ENCODE measurements at places on chromosomes 2 and 18.
A peak's percentile ranks its signal among the peaks of the same experiment; 100 is the strongest.

DNA sequence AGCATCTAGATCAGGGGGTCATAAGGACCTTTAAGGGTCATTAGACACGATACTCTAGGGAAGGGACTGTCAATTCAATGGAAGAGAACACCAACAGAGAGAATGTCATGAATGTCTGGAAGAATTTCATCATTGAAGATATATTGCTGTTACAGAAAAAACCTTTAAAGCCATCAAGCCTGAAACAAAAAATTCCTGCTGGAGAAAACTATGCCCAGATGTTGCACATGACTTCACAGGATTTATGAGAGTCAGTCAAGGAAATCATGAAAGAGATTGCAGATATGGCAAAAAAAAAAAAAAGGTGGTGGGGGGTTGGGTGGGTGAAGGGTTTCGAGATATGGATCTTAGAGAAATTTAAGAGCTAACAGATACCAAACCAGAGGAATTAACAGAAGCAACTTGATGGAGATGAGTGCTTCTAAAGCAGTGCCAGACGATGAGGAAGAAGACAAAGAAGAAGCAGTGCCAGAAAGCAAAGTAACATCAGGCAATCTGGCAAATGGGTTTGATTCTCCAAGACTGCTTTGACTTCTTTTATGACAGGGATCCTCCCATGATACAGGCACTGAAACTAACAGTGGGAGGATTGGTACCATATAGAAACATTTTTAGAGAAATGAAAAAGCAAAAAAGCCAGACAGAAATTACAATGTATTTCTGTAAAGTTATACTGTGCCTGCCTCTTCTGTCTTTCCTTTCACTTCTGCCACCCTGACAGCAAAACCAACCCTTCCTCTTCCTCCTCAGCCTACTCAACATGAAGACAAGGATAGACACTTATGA, 28.5 kb downstream of the MAP4K3 start:
- DNase-seq: peak; percentile 5

DNA sequence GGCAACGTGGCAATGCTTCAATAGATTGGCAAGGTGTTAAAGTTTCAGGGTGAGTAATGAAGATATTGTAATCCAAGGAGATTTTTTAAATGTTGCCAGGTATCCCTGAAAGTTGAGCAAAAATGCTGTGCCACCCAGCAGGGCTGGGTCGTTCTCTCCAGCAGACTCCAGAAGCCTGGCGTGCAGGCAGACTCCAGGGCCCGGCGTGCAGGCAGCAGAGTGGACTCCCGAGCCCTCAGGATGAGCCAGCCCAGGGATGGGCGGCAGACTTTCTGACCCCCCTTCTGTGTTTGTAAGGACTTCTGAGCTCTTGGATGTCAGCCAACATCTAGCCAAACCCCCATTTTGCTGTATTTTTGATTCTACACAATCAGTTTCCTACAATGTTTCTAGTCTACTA, 289.1 kb downstream of the ZNF516 start:
- DNase-seq: no peak

- no peak for DNase-seq
Observed at GRCh38 chr2:25669520-25669919, 3.9 kb downstream of the DTNB start.

DNA sequence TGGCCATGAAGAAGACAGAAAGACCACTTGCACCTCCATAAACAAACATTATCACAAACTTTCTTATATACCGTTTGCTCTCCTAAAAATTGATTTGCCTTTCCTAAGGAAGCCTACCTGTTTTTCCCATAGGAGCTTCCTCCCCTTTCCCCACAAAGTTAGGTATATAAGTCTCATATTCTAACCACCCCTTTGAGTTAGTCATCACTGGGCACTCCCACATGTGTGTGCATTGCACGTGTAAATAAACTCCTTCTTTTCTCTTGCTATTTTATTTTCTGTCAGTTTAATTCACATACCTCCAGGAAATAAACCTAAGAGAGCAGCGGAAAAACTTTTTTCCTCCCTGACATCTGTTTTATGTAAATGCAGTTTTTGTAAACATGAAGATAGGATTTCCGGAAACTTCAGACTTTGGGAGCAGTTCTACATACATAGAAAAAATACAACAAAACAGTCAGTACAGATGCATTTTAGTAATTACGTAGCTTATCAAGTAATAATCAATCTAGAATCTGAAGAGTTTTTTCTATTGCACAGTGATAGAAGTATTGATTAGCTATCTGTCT, 46.6 kb downstream of the PLCL1 start:
- no peak for DNase-seq

- no peak for DNase-seq
Observed at GRCh38 chr2:183505911-183506310, 381.7 kb downstream of the NUP35 start.

DNA sequence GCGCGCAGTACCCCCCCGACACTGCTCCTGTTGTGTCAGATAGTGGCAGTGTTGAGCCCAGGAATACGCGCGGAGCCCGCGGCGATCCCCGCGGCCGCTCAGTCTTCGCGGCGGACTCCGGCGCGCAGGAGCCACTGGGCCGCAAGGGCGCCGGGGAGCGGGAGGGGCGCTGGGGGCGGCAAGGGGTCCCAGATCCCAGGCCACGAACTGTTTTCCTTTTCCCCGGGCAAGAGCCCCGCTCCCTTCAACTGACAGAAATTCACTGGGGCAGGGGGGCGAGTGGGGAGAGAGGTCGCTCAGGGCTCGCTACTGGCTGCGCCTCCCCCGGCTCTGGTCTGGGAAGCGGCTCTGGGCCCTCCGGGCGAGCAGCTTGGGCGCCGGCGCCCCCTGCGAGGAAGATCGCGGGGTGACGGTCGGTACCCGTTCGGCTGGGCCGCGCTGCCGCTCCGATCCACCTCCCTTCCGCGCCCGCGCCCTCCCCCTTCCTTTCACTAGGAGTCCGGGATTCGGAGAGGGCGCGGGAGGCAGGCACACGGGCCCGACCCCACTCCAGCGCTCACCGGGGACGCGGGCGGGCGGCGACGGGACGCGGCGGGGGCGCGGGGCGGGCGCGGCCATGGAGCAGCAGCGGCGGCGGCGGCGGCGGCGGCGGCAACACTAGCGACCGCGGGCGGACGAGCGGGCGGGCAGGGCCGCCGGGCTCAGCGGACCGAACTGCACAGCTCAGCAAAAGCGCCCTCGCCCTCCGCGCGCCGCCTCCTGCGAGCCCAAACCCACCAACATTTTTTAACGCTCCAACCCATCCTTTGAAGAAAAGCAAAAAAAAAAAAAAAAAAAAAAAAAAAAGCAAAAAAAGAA, 1.4 kb upstream of the SETBP1 start:
- DNase-seq: peak; percentile 83

- DNase-seq: no peak
Observed at GRCh38 chr2:212088353-212088752, 450.2 kb downstream of the ERBB4 start.

GRCh38 chr2:190503088-190503487, 31.4 kb downstream of the NEMP2 start:
- DNase-seq: no peak

DNA sequence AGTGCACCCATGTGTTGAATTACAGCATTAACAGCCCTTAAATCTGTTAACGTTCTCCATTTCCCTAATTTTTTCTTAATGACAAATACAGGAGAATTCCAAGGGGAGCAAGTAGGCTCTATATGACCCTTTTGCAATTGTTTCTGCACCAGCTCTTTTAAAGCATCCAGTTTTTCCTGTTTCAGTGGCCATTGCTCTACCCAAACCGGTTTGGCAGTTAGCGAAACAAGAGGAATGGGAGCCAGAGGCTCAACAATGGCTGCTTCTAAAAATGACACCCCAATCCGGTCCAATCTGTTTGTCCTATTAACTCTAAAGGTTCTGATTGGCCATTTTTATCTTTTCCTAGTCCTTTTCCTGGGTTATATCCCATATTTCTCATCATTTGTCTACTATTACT, 15.1 kb upstream of the SUCLG1 start:
- DNase-seq: no peak

GRCh38 chr2:47783486-47784351, 774 bp downstream of the MSH6 start:
- peak; percentile 54 for DNase-seq

DNA sequence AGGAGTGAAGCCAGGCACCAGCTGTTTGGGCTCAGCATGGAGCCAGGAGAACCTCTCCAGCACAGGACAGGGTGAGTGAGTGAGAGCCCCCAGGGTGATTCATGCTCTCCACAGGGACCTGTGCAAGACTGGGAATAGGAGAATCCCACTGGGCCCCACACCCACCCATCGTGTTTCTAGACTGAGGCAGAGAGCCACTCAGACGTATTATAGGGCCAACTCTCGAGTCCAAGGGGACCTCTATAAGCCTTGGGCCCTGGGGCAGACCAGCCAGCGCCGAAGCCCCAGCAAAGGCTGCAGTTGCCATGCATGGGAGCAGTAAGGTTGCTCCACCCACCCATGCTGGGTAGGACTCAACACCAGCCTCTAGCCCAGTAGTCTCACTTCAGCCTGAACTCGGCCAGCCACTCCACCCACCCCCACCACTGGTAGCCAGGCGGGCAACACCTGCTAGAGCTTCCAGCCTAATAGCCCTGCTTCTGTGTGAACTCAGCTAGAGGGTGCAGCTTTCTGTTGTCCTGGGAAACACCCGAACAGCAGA, 19.0 kb downstream of the PFN4 start:
- no peak for DNase-seq

DNA sequence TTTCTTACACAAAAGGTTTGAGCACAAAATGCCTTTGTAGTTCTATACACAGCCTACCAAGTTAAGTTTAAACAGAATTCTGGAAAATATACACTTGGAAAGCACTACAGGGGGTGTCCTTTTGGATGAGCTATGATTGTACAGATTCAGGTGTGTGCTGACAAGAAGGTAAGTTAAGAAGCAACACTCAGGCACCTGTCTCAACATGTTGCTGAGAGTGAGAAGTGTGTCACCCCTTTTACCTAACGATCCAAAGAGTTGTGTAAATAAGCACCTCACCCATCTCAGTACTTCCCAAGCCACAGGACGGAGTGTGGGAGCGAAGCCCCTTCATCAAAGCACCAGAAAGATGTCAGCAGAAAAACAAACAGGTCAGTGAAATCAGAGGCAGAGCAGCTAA, 109.5 kb upstream of the DAPL1 start:
- no peak for DNase-seq

GRCh38 chr2:86393521-86394491, 47.4 kb upstream of the KDM3A start:
- no peak for DNase-seq

DNA sequence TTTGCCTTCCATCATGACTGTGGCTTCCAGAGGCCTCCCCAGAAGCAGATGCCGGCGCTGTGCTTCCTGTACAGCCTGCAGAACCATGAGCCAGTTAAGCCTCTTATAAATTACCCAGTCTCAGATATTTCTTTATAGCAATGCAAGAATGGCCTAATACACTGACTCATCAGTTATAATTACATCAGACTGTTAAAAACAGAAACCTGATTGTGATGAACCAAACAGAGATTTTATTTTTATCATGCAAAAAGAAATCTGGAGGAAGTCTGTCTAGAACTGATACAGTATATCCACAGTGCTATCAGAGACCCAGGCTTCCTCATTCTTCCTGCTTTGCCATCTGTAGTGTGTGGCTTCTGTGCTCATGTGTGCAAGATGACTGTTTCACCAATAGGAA, 93.4 kb upstream of the MEX3C start:
- DNase-seq: no peak

- DNase-seq: no peak
Observed at GRCh38 chr2:157932480-157933159, 56.5 kb upstream of the ACVR1 start.

DNA sequence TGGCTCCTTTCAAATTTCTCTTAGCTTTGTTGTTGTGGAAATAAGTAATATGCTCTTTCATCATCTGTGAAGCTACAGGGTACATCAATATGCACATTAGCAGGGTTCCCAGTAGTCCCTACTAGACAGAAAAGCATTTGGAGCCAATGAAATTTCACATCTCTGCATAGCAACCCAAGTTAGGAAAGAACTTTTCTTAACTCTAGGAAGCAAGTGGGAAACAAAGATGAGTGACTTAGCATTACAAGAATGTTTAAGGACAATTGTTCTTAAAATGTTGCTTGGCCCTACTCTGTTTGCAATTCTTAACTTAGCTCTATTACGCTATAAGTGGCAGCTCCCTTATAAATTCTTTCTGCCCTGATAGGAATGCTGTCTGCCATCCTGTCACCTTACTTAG, 39.6 kb downstream of the ZEB2 start:
- DNase-seq: no peak

- no peak for DNase-seq
Observed at GRCh38 chr18:75551071-75551470, 123.6 kb upstream of the SMIM21 start.

GRCh38 chr2:150690870-150691269, 203.4 kb upstream of the RND3 start:
- DNase-seq: no peak

- DNase-seq: no peak
Observed at GRCh38 chr2:64459575-64459974, 5.6 kb downstream of the LGALSL start.

DNA sequence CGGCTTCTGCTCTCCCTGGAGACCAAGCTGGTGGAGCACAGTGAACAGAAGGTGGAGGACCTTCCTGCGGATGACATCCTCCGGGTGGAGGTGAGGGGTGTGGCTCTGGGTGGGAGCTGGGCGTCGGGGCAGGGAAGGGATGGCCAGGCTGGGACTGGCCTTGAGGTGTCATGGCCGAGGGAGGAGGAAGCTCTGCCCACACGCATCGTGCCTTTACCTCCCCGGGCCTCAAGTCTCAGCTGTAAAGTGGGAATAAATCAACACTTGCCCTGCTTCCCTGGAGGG, 98.2 kb downstream of the DYSF start:
- no peak for DNase-seq

DNA sequence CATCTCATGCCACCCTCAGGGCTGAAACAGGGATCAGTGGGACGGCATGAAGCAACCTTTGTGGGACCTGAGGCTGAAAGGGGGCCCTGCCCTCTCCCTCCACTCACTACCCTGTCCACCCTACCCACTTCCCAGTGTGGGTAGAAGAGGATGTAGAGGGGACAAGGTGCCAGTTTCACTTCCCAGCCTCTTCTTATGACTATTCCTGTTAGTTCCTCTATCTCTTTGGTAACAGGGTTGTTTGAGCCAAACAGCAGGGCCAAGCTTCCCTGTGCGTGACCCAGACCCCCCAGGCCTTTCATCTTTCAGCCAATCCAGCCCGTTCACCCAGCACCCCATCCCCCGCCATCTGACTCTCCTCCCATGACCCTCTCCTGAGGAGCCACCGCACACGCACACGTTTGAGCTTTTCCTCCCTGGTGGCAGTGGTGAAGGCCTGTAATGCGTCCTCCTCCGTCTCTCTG, 82.3 kb downstream of the STPG4 start:
- DNase-seq: peak; percentile 59

- DNase-seq: no peak
Observed at GRCh38 chr2:40396124-40396523, 55.8 kb downstream of the SLC8A1 start.

DNA sequence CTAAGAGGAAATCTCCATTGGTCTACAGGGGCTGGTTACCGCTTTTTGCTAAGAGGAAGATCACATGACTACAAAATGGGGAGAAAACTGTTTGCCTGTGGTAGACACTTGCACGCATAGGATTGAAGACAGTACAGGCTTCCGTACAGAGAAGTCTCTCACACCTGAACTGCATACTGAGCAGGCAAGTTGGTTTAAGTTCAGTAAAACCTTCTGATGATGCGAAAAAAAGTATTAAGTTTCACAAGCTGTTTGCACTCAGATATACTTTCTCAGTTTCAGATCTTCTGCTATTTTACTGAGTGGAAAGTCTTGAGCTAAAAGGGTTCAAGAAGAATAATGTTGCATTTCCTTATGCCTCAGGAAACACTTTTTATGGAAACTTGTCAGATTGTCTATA, 292.2 kb upstream of the MC4R start:
- no peak for DNase-seq
